Natural killer cell (primary cell): ENCODE measurements at places on chromosomes 4 and X. TPM values are rescaled to one million over a fixed set of nuclear protein-coding genes. Genes with fewer than 3 reads are reported as not detected.

Gene MAMLD1
- 0.45 TPM for total RNA-seq

Gene SCD5
- 9.0 TPM for total RNA-seq

Gene GPRIN3
- total RNA-seq = 50.7 TPM

Gene SORBS2
- total RNA-seq = 13.5 TPM

Gene TCP11X2
- total RNA-seq = not detected

DNA sequence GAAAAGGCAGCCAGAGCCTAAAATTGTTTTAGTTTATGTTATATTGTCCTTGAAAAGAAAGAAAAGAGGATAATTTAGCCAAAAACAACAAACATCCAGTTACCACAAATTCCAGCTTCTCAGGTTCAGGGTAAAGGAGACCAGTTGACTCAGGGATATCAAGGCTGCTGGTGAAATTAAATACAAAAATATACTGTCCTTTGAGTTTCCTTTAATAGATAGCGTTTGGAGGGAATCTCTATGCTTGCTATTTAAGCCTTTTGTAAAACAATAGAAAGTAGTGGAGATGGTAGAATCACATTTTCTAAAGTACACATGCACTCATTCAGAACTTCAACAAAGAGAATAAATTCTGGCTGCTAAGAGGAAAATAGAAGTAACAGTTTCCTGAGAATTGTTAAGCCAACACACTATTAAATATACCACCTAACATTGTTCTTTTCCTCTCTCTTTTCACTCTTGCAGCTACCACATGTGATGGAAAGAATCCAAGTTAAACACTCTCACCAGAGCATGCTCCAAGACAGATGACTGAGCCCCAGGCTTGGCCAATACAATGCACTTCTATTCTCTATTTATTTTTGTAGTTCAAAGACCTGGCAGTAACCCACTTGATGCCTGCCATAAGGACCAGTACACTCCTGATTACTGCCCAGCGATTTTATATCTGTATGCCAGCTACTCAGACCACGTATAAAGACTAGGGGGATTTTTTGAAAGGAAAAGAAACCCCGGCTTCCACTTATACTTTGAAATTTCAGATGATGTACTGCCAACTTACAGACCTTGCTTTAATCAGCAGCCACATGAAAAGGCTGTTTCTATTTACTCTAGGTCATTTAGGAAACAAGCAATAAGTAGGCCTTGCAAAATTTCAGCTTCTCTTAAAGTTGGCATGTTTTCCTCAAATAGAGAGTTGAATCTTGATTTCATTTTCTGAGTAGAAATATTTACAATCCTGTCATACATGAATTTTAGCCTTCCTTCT, 756.9 kb downstream of the FAT4 start:
- no peaks in the 10 kb centered on the region for H3K36me3 ChIP-seq
- H3K27me3 ChIP-seq = no peaks in the 10 kb centered on the region
- no peak for DNase-seq
- no peak overlapping the region for H3K27ac ChIP-seq
- no peaks in the 10 kb centered on the region for H3K4me1 ChIP-seq
- no peak overlapping the region for H3K4me3 ChIP-seq

- no peaks in the 10 kb centered on the region for H3K4me1 ChIP-seq
- no peak overlapping the region for H3K27ac ChIP-seq
- no peak for DNase-seq
- no peak overlapping the region for H3K4me3 ChIP-seq
Measured at GRCh38 chrX:31845003-31845402, 773.2 kb upstream of the FTHL17 start.

- H3K27me3 ChIP-seq = no peaks in the 10 kb centered on the region
- DNase-seq = no peak
- H3K36me3 ChIP-seq = no peaks in the 10 kb centered on the region
- H3K4me1 ChIP-seq = no peaks in the 10 kb centered on the region
Measured at GRCh38 chr4:81352446-81352835, 119.3 kb downstream of the RASGEF1B start.

GRCh38 chrX:148470324-148470723, 30.1 kb upstream of the AFF2 start:
- no peaks in the 10 kb centered on the region for H3K27me3 ChIP-seq
- no peak for DNase-seq
- H3K4me3 ChIP-seq = no peak overlapping the region
- no peaks in the 10 kb centered on the region for H3K36me3 ChIP-seq
- H3K4me1 ChIP-seq = no peaks in the 10 kb centered on the region

DNA sequence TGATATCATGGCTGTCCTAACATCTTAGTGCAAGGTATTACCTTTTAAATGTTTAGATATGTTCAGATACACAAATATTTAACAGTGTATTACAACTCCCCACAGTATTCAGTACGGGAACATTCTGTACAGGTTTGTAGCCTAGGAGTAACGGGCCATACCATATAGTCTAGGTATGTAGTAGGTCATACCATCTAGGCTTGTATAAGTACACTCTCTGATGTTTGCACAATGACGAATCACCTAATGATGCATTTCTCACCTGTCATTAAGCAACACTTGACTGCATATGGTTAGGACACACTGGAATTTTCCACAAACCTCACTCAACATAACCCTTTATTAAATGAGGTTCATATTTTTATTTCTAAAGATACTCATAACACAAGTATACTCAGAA, 67.7 kb downstream of the THOC2 start:
- H3K27me3 ChIP-seq = no peaks in the 10 kb centered on the region
- H3K4me1 ChIP-seq = no peaks in the 10 kb centered on the region
- no peak for DNase-seq
- H3K36me3 ChIP-seq = peaks cover 16% of the 10 kb centered on the region
- no peak overlapping the region for H3K27ac ChIP-seq

- H3K4me1 ChIP-seq = peaks cover 6% of the 10 kb centered on the region
- no peak overlapping the region for H3K27ac ChIP-seq
- no peaks in the 10 kb centered on the region for H3K36me3 ChIP-seq
- no peak for DNase-seq
- H3K4me3 ChIP-seq = no peak overlapping the region
Measured at GRCh38 chr4:150970685-150971151, 44.4 kb downstream of the LRBA start.

DNA sequence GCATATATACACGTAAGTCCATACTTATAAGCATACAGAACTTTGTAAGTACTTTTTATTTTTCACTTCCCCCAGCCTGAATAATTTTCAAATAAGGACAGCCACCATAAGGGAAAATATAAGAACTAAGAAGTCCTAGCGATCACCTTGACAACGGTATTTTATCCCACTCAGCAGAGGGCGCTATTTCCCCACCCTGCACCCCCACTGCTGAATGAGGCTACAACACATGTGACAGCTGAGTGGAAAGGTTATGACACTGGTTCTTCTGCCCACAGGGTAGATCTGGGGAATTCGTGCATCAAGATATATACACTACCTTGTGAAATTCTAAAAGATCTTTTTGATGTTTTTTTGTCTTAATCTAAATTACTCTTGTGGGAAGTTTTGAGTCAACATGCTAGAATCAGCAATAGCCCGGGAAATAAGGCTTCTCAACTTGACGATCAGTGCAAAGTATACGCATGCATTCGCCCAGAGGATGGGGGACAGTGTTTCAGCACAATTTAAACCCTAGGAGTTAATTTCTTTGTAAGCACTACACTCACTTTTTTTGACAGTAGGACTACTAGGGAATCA, 151.5 kb downstream of the CORIN start:
- H3K36me3 ChIP-seq = no peaks in the 10 kb centered on the region
- no peaks in the 10 kb centered on the region for H3K4me1 ChIP-seq
- peak; percentile 43 for DNase-seq
- peaks cover 2% of the 10 kb centered on the region for H3K27me3 ChIP-seq

DNA sequence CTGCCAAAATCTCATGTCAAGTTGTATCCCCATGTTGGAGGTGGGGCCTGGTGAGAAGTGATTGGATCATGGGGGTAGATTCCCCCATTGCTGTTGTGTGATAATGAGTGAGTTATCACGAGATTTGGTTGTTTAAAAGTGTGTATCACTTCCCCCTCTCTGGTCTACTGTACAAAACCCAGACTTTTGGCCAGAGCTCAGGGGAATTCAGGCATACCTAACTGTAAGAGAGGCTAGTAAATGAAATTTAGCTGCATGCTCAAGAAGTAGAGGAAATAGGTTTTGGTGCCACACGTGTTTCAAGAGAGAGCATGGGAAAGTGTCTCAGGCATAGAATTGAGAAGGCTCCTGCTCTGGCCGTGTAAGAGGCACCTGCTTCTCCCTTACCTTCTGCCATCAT, 190.5 kb upstream of the GALNTL6 start:
- H3K27ac ChIP-seq = no peak overlapping the region
- no peaks in the 10 kb centered on the region for H3K36me3 ChIP-seq
- H3K27me3 ChIP-seq = no peaks in the 10 kb centered on the region

DNA sequence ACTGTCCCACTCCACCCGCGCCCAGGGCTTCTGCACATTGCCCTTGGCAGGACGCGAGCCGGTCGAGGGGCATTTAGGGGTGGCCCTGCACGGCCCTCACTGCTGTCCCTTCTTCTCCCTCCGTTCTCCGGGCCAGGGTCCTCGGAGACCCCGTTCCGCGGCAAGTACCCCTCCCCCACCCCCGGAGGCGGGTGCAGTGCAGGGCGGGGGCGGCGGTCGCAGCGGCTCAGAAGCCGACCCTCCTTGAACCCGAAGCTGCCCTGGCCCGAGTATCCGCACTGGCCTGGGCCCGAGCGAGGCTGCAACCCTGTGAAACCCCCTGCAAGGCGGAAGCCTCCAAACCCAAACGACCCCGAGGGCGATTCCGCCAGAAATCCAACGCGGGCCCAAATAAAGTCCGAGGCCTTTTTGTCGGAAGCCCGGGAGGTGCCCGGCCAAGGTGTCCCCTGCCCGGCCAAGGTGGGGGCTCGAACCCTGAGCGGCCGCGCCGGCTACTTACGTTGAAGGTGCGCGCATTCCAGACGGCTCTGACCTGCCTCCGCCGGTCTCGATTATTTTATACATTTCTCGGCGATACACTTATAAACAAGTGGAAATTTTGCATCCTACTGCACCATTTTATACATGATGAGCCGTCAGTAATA, 53.1 kb upstream of the TMEM33 start:
- H3K27ac ChIP-seq = no peak overlapping the region
- peaks cover 19% of the 10 kb centered on the region for H3K4me1 ChIP-seq
- H3K27me3 ChIP-seq = peaks cover 42% of the 10 kb centered on the region
- no peak overlapping the region for H3K4me3 ChIP-seq
- no peaks in the 10 kb centered on the region for H3K36me3 ChIP-seq

DNA sequence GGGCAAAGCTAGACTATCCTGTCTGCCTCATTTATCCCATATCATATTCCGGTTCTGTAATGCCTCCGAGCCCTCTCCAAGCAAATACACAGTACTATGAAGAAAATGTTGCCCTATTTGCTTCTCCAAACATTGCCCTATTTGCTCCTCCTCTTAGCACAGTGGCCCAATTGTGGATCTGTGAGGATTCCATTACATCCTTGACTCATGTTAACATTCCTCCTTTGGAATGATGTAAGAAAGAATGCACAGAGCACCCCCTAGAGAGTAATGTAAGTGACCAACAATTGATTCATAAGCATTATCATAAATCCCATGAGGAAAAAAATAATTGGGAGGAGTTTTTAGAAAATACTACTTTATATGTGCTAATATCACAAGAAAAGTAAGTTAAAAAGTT, 11.3 kb upstream of the BTC start:
- H3K27ac ChIP-seq = no peak overlapping the region
- H3K36me3 ChIP-seq = no peaks in the 10 kb centered on the region
- DNase-seq = no peak
- H3K4me1 ChIP-seq = no peaks in the 10 kb centered on the region
- no peaks in the 10 kb centered on the region for H3K27me3 ChIP-seq

DNA sequence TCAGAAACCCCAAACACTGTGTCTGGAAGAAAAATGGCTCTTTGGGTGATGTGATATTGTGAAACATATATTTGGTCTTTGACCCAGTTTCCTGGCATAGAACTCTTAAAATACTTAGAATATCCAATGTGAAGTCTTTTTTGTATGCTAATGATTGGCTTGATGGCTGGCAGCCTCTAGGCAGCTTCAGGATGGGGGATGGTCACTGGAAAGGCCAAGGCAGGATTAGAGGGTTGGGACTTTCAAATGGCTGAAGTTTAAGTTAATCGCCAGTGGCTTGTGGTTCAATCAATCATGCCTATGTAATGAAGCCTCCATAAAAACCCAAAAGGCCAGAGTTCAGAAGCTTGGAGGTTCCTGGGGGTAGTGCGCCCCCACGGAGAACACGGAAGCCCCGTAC, 33.5 kb upstream of the ESX1 start:
- H3K4me1 ChIP-seq = no peaks in the 10 kb centered on the region
- DNase-seq = no peak
- H3K27me3 ChIP-seq = no peaks in the 10 kb centered on the region
- H3K4me3 ChIP-seq = no peak overlapping the region
- no peak overlapping the region for H3K27ac ChIP-seq

DNA sequence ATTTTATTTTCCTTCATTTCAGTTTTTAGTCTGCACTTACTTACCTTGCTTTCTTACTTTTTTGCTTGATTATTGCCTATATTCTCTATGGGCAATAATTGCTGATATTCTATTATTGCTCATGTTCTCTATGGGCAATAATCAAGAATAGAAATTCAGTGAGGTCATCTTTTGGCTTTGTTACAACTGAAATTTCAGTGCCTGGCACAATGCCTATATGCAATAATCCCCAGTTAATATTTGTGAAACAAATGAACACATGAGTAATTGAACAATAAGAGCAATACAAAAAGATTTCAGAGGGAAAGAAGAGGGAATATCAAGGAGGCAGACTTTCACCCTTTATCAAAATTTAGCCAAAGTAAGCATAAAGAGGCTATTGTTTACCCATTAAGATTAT, 48.6 kb upstream of the ARSJ start:
- no peaks in the 10 kb centered on the region for H3K36me3 ChIP-seq
- H3K4me3 ChIP-seq = no peak overlapping the region
- H3K27ac ChIP-seq = no peak overlapping the region
- DNase-seq = no peak
- no peaks in the 10 kb centered on the region for H3K27me3 ChIP-seq
- H3K4me1 ChIP-seq = peaks cover 3% of the 10 kb centered on the region

GRCh38 chrX:16212436-16212835, 45.2 kb downstream of the MAGEB17 start:
- no peaks in the 10 kb centered on the region for H3K36me3 ChIP-seq
- H3K27me3 ChIP-seq = no peaks in the 10 kb centered on the region
- no peak overlapping the region for H3K4me3 ChIP-seq
- H3K4me1 ChIP-seq = no peaks in the 10 kb centered on the region
- no peak overlapping the region for H3K27ac ChIP-seq
- peak; percentile 2 for DNase-seq

- no peaks in the 10 kb centered on the region for H3K36me3 ChIP-seq
- H3K4me3 ChIP-seq = no peak overlapping the region
- peaks cover 16% of the 10 kb centered on the region for H3K4me1 ChIP-seq
- peak overlapping the region; percentile 40 for H3K27ac ChIP-seq
- no peaks in the 10 kb centered on the region for H3K27me3 ChIP-seq
- DNase-seq = no peak
Measured at GRCh38 chr4:147741190-147741788, 9.4 kb downstream of the ARHGAP10 start.

GRCh38 chr4:174873931-174874330, 44.2 kb upstream of the ADAM29 start:
- DNase-seq = no peak
- no peaks in the 10 kb centered on the region for H3K4me1 ChIP-seq
- H3K4me3 ChIP-seq = no peak overlapping the region
- no peaks in the 10 kb centered on the region for H3K36me3 ChIP-seq
- no peaks in the 10 kb centered on the region for H3K27me3 ChIP-seq
